HCT116 (cell line): ENCODE measurements at places on chromosomes 3 and 15. TPM values are rescaled to one million over a fixed set of nuclear protein-coding genes. Genes with fewer than 3 reads are reported as not detected.

- DNase-seq = no peak
Measured at GRCh38 chr15:81859737-81860516, 185.9 kb downstream of the MEX3B start.

- peak; percentile 18 for DNase-seq
Measured at GRCh38 chr3:7682822-7683229, 818.8 kb upstream of the LMCD1 start.

DNA sequence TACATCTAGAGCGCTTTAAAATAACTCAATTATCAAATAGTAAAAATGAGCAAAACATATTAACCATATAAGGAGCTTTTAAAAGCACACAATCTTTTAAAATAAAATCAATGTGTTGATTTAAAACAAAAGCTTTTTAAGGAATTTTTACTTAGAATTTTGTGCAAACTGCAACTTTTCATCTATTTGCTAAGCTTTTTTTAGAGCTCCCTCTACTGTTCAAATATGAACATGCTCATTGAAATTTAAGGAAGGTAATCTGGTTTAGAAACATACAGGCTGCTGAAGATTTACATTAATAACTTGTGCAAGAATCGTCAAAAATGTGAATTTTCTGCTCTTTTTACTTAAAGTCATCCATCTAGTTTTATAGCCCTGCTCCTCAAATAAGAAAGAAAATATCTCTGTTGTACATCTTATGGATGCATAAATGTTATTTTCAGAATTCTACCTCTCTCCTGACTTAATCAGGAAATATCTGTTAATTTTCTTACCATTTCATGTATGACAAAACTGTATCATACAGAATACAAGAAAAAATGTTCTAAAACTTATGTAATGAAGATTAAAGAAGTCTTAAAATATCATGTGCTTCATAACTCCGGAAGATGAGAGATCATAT is 469.4 kb upstream of the ROBO2 start:
- no peak for DNase-seq

GRCh38 chr3:98657457-98657856 is 64.0 kb upstream of the CPOX start:
- DNase-seq = peak; percentile 15

DNA sequence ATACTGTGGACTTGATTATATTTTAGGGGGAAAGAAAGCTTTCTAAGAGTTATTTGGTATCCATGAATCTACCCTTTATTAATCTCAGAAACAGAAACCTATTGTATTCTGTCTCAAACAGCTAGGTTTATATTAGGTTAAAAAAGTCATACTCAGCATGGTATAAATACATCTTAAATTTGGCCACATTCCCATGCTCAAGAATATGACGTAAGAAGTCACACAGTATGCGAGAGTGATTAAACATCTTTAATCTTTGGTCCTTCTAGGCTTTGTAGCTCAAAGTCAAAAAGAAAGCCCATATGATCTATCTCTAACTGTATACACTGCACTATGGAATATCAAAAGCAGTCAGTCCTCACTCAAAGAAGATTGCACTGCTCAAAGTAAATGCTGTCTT is 131.4 kb downstream of the EPHA3 start:
- no peak for DNase-seq

DNA sequence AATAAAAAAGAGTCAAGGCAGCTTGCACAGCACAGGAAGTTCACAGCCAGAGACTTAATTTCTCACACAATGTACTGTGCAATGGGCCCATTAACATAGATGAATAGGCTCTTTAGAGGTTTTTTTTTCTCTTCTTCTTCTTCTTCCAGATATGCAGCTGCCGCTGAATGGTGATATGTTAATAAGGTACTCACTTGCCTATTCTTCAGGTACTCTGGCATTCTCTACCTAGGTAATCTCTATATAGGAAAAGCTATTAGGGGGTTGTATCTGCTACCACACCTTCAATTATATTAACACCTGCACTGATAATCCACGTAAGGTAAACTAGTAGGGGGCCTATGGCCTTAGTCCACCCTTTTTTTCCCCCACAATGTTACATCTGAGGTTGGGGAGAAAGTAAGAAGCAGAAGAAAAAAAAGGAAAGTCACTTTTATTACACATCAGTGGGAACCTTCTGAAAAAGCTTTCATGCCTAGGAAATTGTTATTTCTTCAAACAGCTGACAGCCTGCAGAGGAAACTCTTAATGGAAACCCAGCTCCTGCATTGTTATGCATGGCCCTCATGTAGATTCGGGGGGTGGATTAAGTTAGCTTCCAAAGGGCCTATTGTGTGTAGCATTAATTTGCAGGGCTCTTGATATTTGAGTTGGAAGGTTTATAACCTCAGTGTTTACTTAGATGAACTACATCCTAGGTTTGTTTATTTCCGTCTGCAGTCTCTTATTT is 525.5 kb downstream of the ZIC1 start:
- no peak for DNase-seq

- no peak for DNase-seq
Measured at GRCh38 chr3:11479221-11479620, 164.5 kb downstream of the VGLL4 start.

DNA sequence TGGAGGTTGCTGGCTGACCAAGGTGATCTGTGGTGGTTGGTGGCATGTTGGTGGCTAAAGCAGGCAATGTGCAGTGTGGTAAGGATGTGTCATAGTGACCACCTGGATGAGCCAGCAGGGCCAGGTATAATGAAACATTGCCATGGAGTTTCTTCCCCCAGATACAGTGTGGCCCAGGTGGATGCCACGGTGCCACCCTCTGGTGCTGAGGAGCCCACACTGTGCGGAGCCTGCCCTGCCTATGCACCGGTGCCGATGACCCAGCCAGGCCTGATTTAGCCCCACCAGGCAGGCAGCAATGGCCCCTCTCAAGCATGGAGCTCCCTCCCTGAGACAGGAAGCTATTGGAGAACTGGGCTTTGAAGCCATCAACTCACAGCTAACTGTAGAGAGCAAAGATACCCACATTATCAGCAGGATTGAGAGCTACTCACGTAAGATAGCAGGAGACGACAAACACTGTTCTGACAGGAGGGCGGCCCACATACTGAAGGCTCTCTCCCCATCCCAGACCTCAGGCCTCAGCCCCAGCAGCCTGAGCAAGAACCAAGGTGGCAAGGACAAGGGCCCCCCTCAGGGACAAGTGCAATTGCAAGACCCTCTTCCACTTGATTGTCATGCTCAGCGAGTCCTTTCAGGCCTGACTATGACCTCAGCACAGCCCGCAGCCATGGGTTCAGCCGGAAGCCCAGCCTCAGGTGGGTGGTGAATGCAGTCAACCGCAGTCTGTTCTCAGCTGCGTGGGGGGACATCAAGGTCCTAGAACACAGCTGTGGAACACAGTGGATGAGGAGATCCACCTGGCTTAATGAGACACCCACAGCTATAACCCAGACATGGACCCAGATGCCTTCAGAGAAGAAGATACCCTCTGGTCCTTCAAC is 82.8 kb upstream of the CDV3 start:
- DNase-seq = no peak

DNA sequence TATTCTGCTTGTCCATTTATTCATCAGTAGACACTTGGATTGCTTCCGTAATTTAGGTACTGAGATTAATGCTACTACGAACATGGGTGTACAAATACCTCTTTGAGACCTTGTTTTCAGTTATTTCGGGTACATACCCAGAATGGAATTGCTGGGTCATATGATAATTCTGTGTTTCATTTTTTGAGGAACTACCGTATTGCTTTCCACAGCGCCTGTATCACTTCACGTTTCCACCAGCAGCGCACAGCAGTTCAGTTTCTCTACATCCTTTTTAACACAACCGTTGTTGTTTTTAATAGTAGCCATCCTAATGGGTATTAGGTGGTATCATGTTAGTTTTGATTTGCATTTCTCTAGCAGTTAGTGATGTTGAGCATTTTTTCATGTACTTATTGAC is 9.5 kb downstream of the PAK2 start:
- no peak for DNase-seq

- no peak for DNase-seq
Measured at GRCh38 chr15:96560246-96560895, 229.9 kb downstream of the NR2F2 start.

DNA sequence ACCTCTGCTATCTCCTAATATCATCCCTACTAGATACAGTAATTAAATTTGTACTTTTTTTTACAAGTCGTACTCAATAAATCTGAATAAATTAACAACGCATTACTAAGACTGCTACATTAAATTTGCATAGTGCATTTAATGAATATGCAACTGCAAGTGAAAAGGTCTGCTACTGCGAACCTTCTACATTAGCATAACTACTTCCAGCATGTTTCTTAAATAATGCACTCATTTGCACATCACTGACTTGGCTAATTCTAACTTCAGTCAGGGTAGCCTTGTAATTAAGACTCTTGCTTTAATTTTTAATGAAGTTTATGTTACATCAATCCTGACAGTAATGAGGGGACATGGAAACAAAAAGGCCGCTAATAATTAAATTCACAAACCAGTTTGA is 98.9 kb upstream of the FOXB1 start:
- DNase-seq = no peak

GRCh38 chr3:185424435-185424834 is 61.5 kb downstream of the MAP3K13 start:
- DNase-seq = no peak

DNA sequence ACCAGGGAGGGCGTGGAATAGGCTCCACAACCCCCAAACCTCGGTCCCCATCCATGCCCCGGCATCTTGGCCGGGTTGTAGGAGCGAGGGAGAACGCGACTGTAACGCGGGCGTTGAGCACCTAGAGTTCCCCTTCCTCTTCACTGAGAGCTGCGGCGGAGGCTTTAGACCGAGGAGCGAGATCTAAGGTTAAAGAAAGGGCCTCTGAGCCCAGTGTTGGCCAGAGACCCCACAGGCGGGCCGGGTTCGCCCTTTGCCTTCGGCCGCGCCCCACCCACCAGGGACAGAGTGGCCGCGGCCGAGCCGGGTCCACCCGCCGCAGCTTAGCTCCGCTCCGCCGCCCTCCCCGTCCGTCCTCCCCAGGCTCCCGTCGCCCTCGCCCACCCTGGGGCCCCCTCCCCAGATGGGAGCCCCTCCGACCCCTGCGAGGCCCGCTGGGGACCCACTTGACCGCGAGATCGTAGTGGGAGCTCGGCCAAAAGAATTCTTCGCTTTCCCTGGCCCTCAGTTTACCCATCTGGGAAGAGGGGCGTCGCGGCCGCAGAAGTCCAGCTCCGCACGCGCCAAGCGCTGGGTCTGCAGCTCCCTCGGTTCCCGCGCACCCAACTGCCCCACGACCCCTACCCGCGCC is 425 bp downstream of the ANPEP start:
- no peak for DNase-seq

DNA sequence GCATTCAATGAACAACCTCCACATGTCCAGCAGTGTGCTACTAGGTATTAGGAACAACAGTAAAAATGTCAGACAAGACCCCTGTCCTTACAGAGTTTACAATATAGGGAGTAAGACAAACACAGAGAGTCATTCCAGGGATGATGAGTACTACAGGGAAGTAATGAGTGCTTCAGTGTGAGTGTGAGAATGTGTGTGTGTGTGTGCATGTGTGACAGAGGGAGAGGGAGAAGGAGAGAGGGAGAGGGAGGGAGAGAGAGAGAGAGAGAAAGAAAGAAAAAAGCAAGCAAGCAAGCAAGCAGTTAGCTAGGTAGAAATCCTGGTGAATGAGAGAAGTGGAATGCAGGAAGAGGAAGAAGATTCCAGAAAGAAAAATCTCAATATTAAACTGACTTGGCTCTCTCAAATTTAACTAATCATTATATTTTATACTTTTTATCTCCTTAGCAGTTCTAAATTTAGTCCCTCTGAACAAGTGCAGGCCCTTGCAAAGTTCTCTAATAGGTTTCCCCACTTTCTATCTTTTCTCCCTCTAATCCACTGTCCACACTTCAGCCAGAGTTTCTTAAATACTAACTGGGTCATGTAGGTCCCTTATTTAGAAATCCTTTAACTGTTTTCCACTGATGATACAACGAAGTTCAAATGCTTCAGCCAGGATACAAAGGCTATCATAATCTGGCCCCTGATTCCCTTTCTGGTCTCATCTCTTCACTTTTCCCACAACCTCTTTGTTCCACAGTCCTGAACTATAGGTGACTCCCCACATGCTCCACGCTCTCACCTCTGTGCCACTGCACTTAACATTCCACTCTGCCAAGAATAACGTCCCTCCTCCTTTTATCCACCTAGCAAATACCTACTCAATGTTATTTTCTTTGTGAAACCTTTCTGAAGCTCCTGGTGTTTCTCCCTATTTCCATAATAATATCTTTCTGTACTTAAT is 10.3 kb downstream of the DCBLD2 start:
- DNase-seq = no peak

GRCh38 chr3:111667621-111668239 is 72.6 kb upstream of the ZBED2 start:
- no peak for DNase-seq

GRCh38 chr3:55792009-55792408 is 304.9 kb upstream of the WNT5A start:
- no peak for DNase-seq

DNA sequence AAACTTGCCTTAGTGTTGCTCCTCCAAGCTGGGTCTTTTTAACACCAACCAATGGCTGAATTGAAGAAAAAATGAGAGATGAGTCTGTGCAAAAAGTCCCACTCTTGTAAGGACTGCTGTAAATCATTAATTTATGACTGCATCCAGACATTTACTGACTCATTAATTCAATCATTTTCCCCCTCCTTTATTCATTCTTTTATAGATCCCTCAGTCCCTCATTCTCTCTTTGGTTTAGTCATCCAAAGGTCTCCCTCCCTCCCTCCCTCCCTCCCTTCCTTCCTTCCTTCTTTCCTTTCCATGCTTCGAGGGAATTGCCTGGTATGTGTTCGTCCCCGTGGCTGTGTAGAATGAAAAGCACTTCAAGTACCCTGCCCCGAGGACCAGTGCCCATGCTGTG is 35.3 kb upstream of the MRPS22 start:
- DNase-seq = no peak

DNA sequence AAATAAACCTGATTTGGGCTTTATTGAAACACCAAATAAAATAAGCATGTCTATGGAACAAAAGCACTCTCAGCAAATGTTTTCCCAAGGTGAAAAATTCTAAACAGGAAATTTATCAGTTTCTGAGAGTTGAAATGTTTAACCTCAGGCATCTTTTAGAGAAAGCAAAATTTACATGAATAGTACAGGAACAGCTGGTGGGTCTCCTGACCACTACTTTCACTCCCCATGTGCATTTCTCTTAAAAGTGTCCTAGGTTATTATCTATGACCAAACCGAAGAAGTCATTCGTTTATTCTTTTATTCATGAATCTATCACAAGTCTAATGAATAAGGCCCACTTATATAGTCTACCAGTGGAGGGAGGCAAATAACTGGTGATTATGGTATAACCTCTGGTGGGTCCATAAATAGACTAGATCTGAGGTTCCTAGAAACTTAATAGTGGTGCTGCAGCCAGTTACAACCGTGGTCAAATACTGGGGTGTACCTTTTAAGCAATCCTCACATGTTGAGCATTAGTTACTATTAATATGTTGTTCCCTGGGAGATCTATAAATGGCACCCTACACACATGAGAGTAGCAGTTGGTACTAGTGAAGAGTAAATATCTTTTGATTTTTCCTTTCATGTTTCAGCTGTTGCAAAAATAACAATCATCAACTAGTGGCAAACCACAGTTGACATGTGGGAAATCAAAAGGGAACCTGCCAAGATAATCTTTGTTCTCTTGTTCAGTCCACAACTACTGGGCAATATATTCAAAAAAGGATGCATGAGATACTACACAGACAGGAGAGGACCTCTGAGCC is 169.3 kb upstream of the STAC start:
- DNase-seq = no peak

ERC2 gene
- not detected for total RNA-seq

STRC gene
- 0.91 TPM for total RNA-seq

DAPK2 gene
- 4.8 TPM for total RNA-seq

SCAMP2 gene
- total RNA-seq = 55.8 TPM

SLC9C1 gene
- 0.79 TPM for total RNA-seq

XYLB gene
- total RNA-seq = 14.0 TPM

LRRN1 gene
- 0.10 TPM for total RNA-seq

CPNE9 gene
- total RNA-seq = 0.98 TPM

IGF2BP2 gene
- total RNA-seq = 135 TPM

SYNPR gene
- total RNA-seq = not detected
